GM06990 (cell line): ENCODE measurements at places on chromosomes 1 and 21.

GRCh38 chr1:231240531-231240882 is 505 bp upstream of the GNPAT start:
- DNase-seq, result no peak

- DNase-seq, result no peak
These were observed 614.1 kb downstream of the SMYD3 start for GRCh38 chr1:245893025-245893424.

DNA sequence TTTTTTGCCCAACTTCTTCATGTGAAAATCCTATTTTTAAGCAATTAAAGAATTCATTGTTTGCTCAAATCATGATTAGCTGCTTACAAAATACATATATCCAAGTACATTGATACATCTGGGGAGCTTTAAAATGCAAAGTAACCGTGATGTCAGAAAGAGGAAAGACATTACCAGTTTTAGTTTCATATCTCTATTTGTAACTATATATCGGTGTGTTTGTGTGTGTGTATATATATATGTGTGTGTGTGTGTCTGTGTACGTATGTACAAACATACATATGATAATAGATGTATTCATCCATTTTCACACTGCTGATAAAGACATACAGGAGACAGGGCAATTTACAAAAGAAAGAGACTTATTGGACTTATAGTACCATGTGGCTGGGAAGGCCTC is 310.1 kb downstream of the DPYD start:
- DNase-seq, result peak; percentile 2

GRCh38 chr1:30008998-30009657 is 714.3 kb downstream of the MATN1 start:
- no peak for DNase-seq

- DNase-seq, result peak; percentile 50
These were observed 481 bp downstream of the TAL1 start for GRCh38 chr1:47231301-47232186.

DNA sequence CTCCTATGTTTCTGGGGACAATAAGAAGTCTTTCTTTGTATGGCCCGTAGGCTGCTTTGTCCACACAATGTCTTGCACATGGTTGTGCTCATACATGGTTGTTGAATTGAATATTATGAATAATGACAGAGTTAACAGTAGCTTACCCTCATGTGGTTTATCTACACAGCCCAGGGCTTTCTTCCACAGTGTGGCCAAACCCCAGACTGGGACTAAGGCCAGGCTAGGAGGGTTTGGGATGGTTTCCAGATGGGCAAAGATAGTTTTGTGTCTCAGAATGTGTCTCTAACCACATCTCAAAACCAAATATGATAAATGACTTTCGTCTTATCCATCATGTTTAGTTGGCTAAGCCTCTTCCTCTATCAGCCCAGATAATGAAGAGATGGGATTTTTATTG is 65.2 kb downstream of the CACNA1E start:
- DNase-seq, result no peak

GRCh38 chr1:8370905-8371315 is 53.0 kb downstream of the SLC45A1 start:
- no peak for DNase-seq

DNA sequence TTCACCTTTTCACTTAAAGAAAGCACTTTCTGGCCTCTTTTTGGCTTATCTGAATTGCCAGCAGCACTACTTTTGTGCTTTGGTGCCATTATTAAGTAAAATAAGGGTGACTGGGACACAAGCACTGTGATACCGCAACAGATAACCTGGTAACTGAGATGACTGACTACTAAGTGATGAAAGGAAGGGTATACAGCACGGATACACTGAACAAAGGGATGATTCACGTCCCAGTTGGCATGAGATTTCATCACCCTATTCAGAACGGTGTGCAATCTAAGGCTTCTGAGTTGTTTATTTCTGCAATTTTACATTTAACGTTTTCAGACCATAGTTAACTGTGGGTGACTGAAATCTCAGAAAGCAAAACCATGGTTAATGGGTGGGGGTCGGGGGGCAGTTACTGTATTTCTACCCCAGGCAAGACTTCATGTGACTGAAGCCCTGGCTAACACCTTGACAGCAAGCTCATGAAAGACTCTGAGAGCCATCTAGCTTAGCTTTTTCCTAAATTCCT is 102.8 kb downstream of the CLIC6 start:
- no peak for DNase-seq

DNA sequence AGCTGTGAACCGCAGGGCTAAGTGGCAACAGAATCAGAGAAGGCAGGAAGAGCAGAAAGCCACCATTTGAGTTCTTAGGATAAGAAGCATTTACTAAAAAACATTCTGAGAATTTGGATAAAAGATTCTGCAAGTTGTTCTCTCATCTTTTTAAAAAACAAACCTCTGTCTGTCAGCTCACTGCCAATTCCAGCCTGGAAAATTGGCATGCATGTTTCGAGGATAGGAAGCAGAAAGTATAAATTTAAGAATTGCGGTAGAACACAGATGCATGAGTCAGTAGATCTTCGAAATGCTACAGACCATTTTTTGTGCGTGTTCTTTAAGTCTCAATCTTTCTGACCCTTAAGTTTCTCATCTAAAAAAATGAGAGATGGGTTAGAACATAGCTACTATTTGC is 544.5 kb upstream of the DAB1 start:
- no peak for DNase-seq

DNA sequence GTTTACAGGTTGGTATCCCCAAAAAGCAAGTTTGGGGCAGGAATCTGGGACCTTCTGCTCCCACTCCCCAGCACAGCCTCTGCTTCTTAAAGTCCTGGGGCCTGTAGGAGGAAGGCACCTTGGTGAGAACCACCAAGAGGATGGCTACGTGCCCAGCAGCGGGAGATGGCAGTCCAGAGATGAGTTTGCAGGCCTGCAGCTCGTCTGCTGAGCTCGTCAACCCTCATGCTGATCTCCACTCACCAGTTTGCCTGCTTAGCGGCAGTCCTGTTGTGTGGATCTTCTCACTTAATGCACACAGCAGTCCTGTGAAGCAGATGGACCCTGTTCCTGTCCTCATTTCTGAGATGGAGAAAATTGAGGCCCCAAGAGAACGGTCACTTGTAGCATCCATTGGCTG is 160.5 kb downstream of the DYRK1A start:
- DNase-seq, result no peak

- DNase-seq, result no peak
These were observed 144.8 kb upstream of the SAMSN1 start for GRCh38 chr21:14690886-14691285.

GRCh38 chr1:77781683-77782082 is 2.2 kb downstream of the MIGA1 start:
- no peak for DNase-seq

GRCh38 chr21:33654412-33654811 is 12.1 kb downstream of the ITSN1 start:
- no peak for DNase-seq

- DNase-seq, result no peak
These were observed 15.9 kb upstream of the TTF2 start for GRCh38 chr1:117044217-117044616.

- no peak for DNase-seq
These were observed 27.8 kb downstream of the NTPCR start for GRCh38 chr1:232978091-232978634.

GRCh38 chr1:203678943-203679661 is 52.5 kb downstream of the ATP2B4 start:
- no peak for DNase-seq

GRCh38 chr21:36788120-36788638 is 89.3 kb downstream of the SIM2 start:
- DNase-seq, result no peak
